ENCODE measurements at places on chromosomes 7 and 10.
A peak's percentile ranks its signal among the peaks of the same experiment; 100 is the strongest.

DNA sequence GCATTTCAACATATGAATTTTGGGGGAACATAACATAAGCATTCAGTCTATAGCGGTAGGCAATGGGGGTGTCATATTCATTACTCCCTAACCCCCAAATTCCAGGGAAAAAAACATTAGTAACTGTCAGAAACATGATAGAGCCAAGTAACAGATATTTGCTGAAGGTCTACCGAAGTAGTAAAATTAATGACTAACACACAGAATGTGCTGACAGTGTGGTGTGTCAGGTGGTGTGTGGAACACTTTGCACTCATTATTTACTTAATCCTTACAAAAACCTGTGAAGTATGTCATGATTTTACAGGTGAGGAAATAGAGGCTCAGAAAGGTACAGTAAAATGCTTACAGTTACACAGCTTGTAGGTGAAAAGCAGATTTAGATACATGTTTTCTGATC is 85.4 kb upstream of the RHOBTB1 start:
- DNase-seq, result no peak

- peak; percentile 93 for DNase-seq
Measured at GRCh38 chr7:92633211-92633906, 43.2 kb upstream of the FAM133B start.

GRCh38 chr10:47040681-47041080 is 129.5 kb downstream of the PTPN20 start:
- DNase-seq, result no peak

GRCh38 chr7:82053453-82054032 is 283.7 kb upstream of the HGF start:
- no peak for DNase-seq

DNA sequence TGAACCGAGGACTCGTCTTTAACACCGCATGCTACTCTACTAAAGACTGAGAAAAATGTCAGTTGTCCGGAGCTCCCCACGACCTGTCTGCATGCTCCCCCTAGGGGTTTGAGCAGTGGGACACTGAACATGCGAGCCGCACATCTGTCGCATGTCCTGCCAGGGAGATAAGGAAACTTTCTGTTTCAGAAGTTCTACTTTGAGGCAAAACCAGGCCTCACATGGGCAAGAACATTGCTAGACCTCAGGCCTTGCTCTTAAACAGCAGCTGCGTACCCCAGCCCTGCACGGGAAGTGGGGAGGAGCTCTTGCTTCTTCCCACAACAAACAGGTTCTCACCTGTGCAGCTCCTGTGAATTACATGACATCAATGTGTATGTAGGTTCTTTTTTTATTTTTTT is 30.3 kb upstream of the HERPUD2 start:
- DNase-seq, result no peak

GRCh38 chr10:51832652-51833383 is 133.4 kb upstream of the CSTF2T start:
- peak; percentile 79 for DNase-seq

GRCh38 chr10:47330804-47331203 is 8.6 kb downstream of the GDF2 start:
- no peak for DNase-seq

DNA sequence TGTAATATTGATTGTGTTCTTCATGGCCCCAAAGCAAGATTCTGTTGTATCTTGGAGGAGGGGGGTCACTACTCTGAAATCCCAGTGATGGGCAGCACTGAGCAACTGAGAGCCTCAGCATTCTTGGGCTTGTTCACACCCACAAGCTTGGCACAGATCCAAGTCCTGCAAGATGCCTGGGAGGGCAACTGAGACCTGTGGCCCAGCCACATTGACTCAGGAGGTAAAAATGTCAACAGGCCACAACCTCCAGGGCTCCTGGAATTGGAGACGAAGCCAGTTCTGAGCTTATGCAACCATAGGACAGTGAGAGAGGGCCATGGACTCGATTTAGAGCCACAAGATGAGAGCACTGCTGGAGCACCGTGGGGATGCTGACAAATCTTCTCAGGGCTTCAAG is 3.1 kb upstream of the DOCK1 start:
- DNase-seq, result peak; percentile 80

GRCh38 chr7:102925976-102926782 is 13.4 kb downstream of the LRRC17 start:
- peak; percentile 51 for DNase-seq

GRCh38 chr7:96143495-96144259 is 178.2 kb downstream of the SLC25A13 start:
- DNase-seq, result no peak

DNA sequence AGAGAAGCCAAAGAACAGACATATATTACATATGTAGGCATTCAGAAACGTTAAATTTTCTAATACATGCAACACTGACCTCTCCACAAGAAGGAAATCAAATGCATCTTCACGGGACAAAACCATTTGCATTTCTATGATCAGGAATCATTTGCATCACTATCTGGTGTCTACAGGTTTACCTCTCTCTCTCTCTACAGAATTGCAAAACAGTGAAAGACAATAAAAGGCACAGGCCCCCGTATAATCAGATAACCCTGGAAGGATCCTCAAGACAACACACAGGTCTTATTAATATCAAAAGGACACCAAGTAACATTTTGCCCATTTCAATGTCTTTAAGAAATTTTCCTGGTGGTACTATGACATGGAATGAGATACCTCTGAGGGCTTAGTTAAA is 306.3 kb downstream of the GPAM start:
- DNase-seq, result no peak

DNA sequence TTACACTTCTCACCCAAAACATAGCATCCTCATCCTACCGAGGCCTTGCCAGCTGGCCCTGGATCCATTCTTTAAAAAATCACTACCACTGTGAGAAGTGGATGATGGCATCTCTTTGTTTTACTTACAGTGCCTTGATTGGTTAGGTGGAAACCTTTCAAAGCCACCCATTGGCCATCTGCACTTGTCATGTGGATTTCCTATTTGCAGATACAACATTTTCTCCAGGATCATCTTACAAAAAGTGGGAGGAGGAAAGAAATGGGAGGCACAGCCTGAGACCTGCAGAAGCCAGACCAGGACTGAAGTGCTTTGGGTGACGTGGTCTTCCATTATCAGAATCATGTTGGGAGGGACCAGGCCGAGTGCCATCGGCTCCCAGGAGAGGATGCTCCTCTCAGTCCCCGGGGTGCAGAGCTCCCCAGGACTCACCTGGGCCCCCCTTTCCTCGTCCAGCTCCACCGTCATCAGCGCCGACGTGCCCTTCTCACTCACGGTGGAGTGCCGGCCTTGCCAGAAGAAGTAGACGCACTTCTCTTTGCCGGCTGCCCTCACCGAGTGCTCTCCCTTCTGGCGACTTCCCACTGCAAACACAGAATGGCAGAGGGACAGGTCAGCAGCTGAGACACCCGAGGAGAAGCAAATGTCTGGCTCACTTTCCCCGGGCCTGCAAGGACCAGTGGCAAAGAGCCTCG is 161.2 kb downstream of the SVIL start:
- no peak for DNase-seq

GRCh38 chr7:124912972-124913371 is 16.7 kb downstream of the POT1 start:
- DNase-seq, result no peak

GRCh38 chr7:154409703-154410311 is 357.6 kb downstream of the DPP6 start:
- no peak for DNase-seq

DNA sequence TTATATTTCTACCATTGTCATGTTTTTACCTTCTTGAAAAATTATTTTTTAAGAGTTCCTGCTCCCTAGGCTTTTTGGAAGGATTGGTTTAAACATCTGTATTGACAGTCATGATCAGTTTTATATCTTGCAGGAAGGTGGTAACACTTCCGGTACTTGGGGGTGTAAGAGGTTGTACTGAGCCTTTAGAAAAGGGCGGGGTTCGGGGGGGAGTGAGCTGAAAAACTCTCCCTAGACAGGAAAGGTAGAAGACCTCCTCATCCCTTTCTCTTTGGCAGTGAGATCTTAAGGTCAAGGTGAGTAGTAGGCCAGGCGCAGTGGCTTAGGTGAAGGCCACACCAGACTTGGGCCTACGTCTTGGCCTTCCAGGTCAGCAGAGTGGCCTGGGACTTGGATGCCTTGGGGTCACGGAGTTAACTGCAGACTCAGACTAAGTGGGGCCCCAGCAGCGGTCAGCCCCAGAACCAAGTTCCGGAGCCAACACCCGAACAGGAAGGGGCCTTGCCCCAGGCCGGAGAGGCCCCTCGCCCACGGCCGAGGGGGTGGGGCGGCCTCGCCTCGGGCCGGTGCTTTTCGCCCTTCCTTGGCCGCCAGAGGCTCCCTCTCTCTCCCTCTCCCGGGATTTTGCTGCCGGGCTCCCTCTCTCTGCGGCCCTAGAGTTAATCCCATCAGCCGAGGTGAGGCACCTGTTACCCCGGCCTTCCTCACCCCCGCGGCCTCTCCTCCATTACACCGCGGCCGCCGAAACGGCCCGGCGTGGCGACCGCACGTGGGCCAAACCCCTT is at the start of gene PPP1R9A:
TSS of gene PPP1R9A (plus strand) at position 569 of the 785 bp plus-strand sequence. CDS start 2,520 bp downstream, outside the sequence.
- DNase-seq, result peak; percentile 6

DNA sequence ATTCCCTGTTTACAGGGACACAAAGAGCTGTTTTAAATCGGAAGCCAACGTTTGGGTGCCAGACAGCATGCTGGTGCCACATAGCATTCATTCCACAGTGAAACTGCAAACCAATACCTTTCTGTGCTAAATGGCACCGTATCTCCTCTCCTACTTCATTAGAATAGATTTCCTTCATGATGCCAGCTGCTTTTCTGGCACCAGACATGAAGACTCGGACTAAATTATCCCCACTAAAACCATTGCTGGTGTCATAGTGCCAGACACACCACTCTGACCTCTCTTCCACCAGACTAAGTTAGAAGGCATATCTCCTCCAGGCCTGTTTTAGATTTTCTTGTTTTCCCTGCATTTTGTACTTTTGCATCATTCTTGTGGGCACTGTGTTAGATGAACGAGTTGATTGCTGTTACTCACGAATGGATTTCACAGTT is 155.1 kb downstream of the ETV1 start:
- DNase-seq, result no peak

DNA sequence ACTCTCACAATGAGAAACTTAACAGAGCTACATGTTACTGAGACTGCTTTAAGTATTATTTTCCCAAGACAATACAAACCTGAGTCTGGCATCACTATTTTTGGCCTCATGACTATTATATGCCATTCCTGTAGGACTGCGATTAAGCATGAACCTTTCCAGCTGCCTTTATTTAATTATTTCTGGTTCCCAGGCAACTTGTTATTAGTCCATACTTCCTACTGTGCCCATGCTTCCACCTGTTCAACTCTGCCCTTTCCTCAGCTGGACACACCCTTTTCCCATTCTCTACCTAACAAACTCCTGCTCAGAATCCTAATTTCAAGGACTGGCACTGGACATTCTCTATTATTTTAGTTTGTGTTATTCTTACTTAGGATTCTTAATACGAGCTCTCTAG is 8.1 kb upstream of the CROT start:
- DNase-seq, result no peak

- DNase-seq, result peak; percentile 48
Measured at GRCh38 chr7:77217474-77218185, 18.0 kb upstream of the FGL2 start.

GRCh38 chr10:15879663-15880062 is 19.4 kb upstream of the MINDY3 start:
- DNase-seq, result no peak

DNA sequence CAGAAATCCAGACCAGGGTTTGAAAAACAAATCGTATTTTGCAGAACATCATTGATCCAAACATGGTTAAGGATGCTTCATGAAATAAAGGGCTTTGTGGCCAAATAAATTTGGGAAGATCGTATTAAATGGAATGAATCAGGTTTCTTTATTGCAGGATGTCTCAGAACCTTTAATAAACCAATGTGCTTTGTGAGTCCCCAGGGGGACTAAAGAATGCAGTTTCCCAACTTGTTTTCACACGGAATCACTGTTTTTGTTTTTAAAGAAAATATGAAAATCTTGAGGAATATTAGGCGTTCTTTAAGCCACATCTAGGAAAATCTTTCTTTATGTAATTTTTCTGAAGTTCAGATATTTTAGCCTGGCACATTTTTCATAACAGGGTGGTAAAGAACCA is 16.8 kb upstream of the CCDC172 start:
- DNase-seq, result no peak
